Stimulated activated CD8-positive, alpha-beta memory T cell treated with anti-CD3 and anti-CD28 coated beads, Interleukin-4, amount 100 ng/mL, for 48 hours (primary cell): ENCODE measurements at places on chromosomes 2 and 18.

- DNase-seq: no peak
These were observed 47.7 kb upstream of the TRIB2 start for GRCh38 chr2:12669036-12669435.

- no peak for DNase-seq
These were observed 13.2 kb downstream of the CYP26B1 start for GRCh38 chr2:72134408-72134996.

GRCh38 chr2:197838036-197838435, 33.6 kb downstream of the PLCL1 start:
- no peak for DNase-seq

- no peak for DNase-seq
These were observed 138.7 kb downstream of the PTGR3 start for GRCh38 chr18:75070235-75070624.

GRCh38 chr18:53387581-53387980, 836.9 kb downstream of the MBD2 start:
- no peak for DNase-seq

GRCh38 chr18:50744253-50744652, 75.6 kb downstream of the MRO start:
- no peak for DNase-seq

DNA sequence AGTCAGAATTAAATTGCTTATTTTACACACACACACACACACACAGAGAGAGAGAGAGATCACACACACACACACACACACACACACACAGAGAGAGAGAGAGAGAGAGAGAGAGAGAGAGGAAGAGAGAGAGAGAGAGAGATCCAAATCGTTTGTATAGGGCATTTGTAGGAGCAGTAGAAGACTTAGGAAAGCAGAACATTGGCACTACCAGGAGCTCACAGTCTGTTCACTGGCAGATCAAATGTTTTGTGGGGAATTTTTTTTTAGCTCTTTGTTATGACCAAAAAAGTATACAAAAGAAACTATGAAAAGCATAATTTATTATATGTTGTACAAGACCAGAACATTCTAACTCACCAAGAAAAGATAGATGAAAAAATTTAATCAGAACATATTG, 81.8 kb downstream of the MBD5 start:
- no peak for DNase-seq

DNA sequence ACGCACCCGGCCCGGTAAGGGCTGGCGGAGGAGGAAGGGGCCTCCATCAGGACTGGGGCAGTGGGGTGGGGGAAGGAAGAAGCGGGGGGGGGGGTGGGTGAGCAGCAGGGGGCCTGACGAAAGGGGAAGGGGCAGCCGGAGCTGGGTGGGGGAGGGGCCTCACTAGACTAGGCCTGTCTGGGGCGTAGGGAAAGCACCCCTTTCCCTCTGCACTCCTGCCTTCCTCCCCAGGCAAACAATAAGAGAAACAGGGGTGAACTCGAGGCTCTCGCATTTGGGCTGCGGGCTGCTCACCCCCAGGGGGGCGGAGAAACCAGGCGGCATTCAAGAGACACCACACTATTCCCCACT, 82.7 kb upstream of the POMC start:
- DNase-seq: no peak

GRCh38 chr2:71715241-71715750, 261.9 kb downstream of the DYSF start:
- no peak for DNase-seq

DNA sequence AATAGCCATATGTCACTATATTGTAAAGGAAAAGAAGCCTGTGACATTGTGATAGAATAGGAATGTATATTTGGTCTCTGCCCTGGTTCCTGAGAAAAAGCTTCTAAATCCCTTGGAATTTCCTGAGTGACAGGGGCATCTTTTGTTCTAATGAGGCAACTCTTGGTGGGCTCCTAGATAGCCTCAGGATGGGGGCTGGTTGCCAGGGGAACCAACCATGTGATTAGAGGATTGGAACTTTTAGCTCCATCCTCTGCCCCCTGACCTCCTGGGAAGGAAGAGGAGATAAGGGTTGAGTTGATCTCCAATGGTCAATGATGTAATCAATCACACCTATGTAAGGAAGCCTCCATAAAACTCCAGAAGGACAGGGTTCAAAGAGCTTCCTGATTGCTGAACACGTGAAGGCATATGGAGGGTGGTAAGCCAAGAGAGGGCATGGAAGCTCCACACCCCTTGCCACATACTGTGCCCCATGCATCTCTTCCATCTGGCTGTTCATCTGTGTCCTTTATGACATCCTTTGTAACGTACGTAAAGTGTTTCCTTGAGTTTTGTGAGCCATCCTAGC, 2.9 kb upstream of the ME2 start:
- DNase-seq: no peak

- DNase-seq: no peak
These were observed 477.6 kb downstream of the PARD3B start for GRCh38 chr2:205022841-205023240.
